Glutamatergic neuron (in vitro differentiated cells): ENCODE measurements at places on chromosomes 1 and 21. TPM values are rescaled to one million over a fixed set of nuclear protein-coding genes. Genes with fewer than 3 reads are reported as not detected.

GRCh38 chr1:39458991-39459390 lies 32.4 kb upstream of the BMP8A start:
- H3K27me3 ChIP-seq = peaks cover 11% of the 10 kb centered on the region
- no peak for DNase-seq
- no peak overlapping the region for H3K27ac ChIP-seq
- no peak overlapping the region for H3K4me3 ChIP-seq

DNA sequence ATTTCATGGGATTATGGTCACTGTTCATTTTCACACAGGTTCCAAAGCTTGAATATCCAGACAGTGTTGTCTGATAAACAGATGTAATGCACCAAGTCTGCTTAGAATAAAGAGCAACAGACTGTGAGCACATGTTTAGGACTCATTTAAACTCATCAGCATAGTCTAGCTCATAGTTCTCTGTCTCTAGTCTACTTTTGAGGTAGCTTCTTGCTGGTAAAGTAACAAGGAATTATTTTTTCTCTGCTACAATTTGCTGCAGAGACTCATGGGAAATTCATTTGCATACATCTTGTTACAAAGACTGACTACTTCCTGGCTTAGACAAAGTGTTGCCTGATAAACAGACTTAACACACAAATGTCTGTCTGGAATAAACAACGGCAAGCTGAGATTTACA lies 187.2 kb downstream of the NFIA start:
- peaks cover 53% of the 10 kb centered on the region for H3K4me1 ChIP-seq
- DNase-seq = no peak
- H3K36me3 ChIP-seq = peaks cover 3% of the 10 kb centered on the region
- H3K27ac ChIP-seq = peak overlapping the region; percentile 81

DNA sequence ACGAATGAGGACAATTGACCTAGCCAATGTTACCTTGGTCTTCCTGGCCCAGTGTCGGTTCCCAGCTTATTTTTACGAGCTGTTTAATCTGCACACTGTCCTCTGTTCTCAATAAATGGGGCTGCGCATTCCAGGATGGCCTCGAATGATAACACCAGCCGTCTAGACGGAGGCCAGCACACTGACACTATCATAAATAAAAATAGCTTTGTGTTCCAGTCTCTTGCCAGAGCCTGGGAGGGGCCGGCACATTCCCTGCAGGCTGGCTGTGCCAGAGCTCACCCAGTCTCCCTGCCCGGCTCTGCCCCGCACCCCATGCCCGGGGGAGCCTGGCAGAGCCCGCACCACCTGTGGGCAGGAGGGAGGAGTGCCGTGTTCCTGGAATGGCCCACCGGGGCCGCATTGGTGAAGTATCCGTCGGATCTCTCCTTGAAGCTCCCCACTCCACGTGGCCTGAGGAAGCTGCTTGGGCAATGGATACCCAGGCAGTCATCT lies 92.1 kb downstream of the SPSB1 start:
- DNase-seq = no peak
- peaks cover 21% of the 10 kb centered on the region for H3K4me1 ChIP-seq
- no peaks in the 10 kb centered on the region for H3K36me3 ChIP-seq
- peaks cover 16% of the 10 kb centered on the region for H3K27me3 ChIP-seq
- H3K27ac ChIP-seq = no peak overlapping the region
- H3K4me3 ChIP-seq = no peak overlapping the region

- peak overlapping the region; percentile 62 for H3K27ac ChIP-seq
- H3K36me3 ChIP-seq = no peaks in the 10 kb centered on the region
- peak overlapping the region; percentile 76 for H3K4me3 ChIP-seq
- peaks cover 8% of the 10 kb centered on the region for H3K4me1 ChIP-seq
- DNase-seq = peak; percentile 64
- peaks cover 7% of the 10 kb centered on the region for H3K27me3 ChIP-seq
These were observed 6.5 kb downstream of the KRTCAP2 start for GRCh38 chr1:155166471-155167165.

DNA sequence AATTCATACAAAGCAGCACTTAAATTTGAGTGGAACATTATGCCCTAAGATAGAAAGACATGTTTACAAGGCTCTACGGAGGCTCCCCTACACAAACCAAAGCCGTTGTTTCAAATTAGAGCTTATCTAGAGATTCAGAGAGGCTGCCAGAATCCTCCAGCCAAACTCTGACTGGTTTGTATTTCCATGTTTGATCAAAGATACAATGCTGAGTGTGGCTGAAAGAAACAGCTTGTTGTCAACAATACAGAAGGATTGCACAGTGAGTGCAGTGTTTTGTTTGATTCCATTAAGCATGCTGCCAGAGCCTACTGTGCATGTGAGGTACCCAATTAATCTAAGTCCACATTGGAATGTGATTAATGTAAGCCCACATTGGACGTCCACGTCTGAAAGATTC lies 402.7 kb downstream of the DISC1 start:
- H3K4me1 ChIP-seq = peaks cover 11% of the 10 kb centered on the region
- H3K27me3 ChIP-seq = no peaks in the 10 kb centered on the region
- no peak for DNase-seq
- no peaks in the 10 kb centered on the region for H3K36me3 ChIP-seq
- no peak overlapping the region for H3K4me3 ChIP-seq

DNA sequence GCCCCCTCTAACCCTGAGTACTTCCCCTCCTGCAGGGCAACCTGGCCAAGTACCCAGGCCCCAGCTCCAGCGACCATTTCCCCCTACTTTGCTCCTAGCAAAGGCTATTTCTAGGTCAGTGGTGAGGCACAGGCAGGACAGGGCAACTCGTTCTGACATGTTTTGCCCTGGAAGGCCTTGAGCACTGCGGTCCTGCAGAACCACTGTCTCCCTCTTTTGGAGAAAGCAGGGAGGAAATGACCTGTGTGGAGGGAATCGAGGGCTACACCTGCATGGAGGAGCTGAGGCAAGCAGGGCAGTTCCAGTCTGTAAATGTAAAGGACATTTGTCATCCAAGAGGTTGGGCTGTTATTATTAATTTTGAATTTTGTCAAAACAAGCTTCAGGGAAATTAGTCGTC lies 99.1 kb downstream of the PPIAL4G start:
- peaks cover 15% of the 10 kb centered on the region for H3K27me3 ChIP-seq
- H3K4me3 ChIP-seq = no peak overlapping the region

- no peak overlapping the region for H3K4me3 ChIP-seq
- no peak overlapping the region for H3K27ac ChIP-seq
- no peaks in the 10 kb centered on the region for H3K4me1 ChIP-seq
- H3K36me3 ChIP-seq = peaks cover 4% of the 10 kb centered on the region
These were observed 633.8 kb downstream of the NCAM2 start for GRCh38 chr21:21631961-21632360.

The FCER1G gene
- total RNA-seq = 1.3 TPM

The C2CD4D gene
- total RNA-seq = not detected

The DPT gene
- total RNA-seq = not detected

The LYPD8 gene
- total RNA-seq = not detected
